ENCODE measurements at places on chromosomes 12 and 14. TPM values are rescaled to one million over a fixed set of nuclear protein-coding genes. Genes with fewer than 3 reads are reported as not detected.

GRCh38 chr12:60308366-60308991 is 712.6 kb downstream of the SLC16A7 start:
- DNase-seq = no peak

DNA sequence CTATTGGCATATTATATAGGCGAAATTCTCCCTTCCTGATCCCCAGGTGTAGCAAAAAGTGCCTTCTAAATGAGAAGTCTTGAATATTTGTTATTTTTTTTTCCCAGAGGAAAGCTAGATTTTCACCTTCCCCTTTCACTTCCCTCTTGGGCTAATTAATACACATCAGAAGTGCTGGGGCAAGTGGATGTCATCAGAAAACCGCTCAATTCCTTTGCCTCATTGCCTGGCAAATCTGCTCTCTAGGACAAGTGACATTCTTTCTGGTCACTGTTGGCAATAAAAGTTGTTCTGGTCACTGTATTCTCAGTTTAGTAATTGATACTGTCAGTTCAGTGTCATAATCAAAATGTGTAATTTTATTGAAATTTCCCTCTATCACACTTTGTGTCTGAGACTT is 174.5 kb downstream of the ETNK1 start:
- DNase-seq = no peak

- peak; percentile 87 for DNase-seq
Observed at GRCh38 chr12:4307593-4308333, 13.2 kb upstream of the TIGAR start.

GRCh38 chr12:115998794-115999478 is 278.6 kb downstream of the MED13L start:
- peak; percentile 22 for DNase-seq

Gene NR4A1
- 65.6 TPM for total RNA-seq

GRCh38 chr12:109782326-109782703 is 50.9 kb downstream of the TRPV4 start:
- no peak for DNase-seq

Gene CAPZA3
- total RNA-seq = not detected

DNA sequence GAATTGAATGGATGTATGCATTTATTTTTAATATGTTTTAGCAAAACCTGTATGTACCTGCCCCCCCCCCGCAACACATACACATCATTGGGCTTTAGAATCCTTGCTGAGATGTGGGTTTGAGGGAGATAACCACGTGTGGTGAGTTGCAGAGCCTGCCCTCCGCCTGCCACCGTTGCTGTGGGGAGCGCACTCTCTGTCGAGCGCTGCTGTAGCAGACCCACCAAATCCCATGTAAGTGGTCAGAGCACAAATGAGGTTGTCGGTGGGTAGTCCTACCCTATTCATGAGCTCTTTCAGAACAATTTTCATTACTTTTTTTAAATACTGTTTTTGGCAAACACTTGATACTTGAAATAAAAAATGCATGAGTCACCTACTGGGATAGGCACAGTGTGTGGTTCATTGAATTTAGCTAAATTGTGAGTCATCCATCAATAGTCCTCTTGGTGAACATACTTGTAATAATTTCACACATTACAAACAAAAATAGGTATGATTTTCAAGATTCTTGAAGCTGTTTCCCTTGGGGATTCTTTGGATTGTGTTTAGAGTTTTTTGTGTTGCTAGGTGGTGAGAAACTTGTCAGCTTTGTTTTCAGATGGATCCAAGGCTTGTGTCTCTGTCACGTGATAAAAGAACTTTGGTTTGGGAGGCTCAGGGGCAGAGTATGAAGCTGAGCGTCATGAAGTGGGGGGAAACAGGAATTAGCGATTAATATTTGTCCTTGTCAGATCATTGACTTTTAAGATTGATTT is 107.6 kb downstream of the PTCSC3 start:
- no peak for DNase-seq

Gene SALL2
- total RNA-seq = 9.0 TPM

DNA sequence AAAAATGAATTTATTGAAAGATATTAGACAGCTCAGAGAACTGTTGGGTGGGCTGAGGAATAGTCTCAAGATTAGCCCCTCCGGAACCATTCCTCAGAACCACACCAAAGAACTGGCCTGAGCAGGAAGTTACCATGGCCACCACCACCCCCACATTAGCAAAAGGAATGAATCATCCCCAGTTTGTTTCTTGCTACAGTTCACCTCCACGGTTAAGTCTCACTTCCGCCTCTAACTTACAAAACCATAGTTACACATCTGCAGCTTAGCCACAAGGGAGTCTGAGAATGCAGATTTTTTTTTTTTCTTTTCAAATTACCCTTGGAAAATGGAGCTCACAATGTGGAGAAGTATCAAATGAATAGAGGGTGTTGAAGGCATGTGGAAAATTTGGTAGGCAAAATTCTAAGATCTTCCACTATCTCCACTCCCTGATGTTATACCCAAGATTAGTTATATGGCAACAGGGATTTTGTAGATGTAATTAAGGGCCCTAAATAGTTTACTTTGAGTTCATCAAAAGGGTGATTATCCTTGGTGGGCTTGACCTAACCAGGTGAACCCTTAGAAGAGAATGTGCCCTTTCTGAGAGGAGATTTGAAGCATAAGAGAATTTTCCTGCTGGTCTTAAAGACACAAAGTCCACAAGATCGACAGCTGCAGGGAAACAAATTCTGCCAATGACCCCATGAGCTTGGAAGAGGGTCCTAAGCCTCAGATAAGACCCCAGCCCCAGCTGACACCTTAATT is 129.8 kb upstream of the KRR1 start:
- DNase-seq = peak; percentile 42
